ENCODE measurements at places on chromosomes 5 and 9. TPM values are rescaled to one million over a fixed set of nuclear protein-coding genes. Genes with fewer than 3 reads are reported as not detected.

Gene RNF180
- total RNA-seq: 4.9 TPM

Gene FAM120A
- total RNA-seq: 88.7 TPM

Gene STRBP
- total RNA-seq: 5.5 TPM

Gene APBA1
- total RNA-seq: 2.7 TPM

Gene SGCD
- total RNA-seq: 55.8 TPM

Gene LEAP2
- 0.92 TPM for total RNA-seq

Gene SLIT3
- 3.2 TPM for total RNA-seq

Gene POLE3
- 47.4 TPM for total RNA-seq

Gene ADAMTS16
- total RNA-seq: not detected

Gene DMRTA1
- total RNA-seq: 3.5 TPM

Gene PCA3
- total RNA-seq: 0.73 TPM

GRCh38 chr5:32428426-32428825, 16.1 kb downstream of the ZFR start:
- no peak for DNase-seq

DNA sequence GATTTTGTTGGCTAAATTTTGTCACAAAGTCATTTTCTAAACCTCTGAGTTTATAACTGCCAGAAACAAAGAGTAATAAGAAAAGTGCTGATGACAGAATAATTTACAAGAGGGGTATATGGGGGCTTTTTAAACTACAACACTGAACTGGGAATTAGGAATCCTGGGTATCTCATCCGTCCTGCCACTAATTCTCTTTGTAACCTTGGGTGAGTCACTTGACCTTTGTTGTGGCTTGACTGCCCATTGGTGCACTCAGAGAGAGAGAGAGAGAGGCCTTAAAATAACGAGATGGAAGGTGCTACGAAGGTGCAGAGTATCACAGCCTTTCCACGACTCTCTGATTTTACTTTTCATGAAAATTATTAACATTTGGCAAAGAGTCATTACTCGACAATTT, 130.3 kb upstream of the CNTLN start:
- DNase-seq: no peak

DNA sequence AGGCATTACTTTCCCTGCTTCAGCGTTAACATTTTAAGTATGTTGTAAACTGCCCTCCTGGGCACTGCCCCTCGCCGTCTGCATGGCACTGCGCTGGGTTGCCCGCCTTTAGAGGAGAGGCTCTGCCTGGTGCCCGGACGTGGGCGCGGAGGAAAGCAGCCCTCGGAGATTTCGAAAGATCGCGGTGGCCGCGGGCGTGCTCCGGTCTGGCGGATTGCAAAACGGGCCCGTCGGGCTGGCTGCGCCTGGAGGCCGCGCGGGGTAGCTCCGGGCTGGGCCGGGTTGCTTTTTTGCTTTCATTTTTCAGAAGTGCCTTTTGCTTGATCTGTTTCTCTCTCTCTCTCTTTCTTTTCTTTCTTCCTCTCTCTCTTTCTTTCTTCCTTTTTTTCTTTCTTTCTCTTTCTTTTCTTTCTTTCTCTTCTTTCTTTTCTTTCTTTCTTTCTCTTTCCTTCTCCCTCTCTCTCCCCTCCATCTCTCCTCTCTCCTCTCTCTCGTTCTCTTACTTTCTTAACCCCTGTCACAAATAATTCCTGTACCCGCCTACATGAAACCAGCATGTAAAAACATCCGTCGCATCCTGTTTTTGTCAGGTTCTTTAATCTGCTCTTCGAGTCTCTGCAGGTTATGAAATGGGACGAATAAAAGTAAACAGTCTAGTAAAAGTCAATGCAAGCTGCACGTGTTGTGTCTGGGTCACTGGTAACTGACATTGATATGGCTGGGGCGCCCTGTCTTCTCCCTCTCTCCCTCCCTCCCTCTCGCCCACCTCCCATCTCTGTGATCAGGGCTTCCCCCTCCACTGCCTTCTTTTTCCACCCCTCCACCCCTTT, 1.7 kb downstream of the FST start:
- peak; percentile 88 for DNase-seq

DNA sequence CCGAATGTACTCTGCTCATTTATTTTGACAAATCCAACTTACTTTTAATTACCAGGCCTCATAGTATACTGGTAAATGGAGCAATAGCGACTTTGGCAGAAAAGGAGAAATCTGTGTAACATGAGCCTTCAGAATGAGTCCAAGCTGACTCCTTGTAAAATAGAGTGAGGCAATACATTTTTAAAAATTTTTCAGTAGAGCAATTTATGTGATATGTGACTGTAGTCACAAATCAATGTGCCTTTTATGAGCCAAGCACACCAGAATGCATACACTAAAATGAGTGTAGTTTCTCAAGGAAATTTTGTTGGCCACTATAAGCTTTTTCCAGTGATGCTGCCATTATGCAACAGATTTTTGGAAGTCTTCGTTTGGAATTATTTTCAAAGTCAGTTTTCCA, 73.8 kb downstream of the SNCAIP start:
- peak; percentile 38 for DNase-seq

- DNase-seq: no peak
These were observed 542.0 kb upstream of the TRPC7 start for GRCh38 chr5:136907371-136907770.

DNA sequence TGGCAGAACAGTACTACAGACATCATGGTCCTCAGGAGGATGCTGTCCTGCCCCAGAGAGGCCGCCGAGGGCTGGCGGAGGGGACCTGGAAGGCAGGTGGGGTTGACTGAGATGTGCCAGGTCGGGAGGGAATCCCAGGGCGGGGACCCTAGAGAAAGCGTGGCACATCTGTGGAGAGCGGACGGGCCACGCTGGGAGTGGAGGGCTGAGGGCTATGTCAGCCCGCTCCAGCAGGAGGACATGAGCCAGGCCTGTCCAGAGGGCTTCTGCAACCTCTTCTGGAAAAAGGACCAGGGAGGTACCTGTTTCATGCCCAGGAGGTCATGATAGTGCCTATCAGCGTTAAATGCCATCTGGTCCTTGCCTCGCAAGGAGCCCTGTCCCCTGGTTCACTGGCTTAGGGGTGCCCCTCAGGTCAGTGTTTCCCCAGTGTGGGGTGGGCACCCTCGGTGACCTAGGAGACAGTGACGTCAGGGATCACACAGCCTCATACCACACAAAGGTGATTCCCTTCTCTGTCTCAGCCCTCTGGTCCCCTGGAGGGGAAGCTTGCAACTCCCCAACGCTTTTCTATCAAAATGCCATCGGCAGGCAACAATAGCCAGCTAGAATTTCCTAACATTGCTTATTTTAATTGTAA, 103.6 kb upstream of the IER5L start:
- no peak for DNase-seq

DNA sequence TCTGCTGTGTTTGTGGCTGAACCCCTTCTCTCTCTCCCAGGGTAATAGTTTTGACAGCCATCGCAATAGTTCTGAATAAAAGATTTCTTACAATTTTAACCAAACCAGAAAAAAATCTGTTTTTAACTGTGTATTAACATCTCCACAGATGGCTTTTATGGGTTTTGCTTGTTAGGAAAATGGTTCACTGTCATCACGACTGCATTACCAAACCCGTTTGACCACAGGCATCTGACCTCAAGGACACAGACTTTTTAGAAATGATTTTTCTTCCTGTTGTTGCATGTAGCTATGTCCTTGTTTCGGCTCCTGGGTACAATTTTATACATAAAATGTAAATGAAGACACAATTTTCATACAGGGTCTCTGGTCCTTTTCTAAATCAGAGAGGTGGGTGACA, 316.1 kb downstream of the IRX1 start:
- DNase-seq: no peak

DNA sequence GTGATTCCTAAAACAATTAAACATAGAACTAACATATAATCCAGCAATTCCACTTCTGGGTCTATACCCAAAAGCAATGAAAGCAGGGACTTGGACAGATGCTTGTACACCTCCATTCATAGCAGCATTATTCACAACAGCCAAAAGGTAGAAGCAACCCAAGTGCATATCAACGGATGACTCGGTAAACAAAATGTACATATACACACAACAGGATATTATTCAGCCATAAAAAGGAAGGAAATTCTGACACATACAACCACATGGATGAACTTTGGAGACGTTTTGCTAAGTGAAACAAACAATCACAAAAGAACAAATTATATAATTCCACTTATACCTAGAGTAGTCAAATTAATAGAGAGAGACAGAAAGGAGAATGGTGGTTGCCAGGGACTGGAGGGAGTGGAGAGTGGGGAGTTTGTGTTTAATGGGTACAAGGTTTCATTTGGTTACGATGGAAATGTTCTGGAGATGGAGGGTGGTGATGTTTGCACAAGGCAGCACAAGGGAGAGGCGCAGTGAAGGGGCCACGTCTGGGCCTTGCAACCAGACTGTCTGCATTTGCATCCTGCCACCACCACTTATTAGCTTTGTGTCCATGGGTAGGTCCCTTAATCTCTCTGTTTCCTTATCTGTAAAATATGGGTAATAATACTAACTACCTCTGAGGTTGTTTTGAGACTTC, 36.3 kb upstream of the RLN1 start:
- DNase-seq: no peak

DNA sequence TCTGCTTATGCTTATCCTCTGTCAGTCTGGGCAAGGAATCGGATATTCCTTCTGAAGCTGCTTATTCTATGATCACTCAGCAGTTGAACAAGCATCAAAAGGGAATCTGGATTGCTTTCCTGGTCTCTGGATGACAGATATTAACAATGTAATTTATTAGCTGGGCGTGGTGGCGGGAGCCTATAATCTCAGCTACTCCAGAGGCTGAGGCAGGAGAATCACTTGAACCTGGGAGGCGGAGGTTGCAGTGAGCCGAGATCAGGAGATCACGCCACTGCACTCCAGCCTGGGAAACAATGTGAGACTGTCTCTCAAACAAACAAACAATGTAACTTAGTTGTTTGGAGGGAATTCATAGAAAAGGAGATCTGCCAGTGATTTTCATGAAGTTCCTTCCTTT, 45.4 kb downstream of the DMRT1 start:
- no peak for DNase-seq

DNA sequence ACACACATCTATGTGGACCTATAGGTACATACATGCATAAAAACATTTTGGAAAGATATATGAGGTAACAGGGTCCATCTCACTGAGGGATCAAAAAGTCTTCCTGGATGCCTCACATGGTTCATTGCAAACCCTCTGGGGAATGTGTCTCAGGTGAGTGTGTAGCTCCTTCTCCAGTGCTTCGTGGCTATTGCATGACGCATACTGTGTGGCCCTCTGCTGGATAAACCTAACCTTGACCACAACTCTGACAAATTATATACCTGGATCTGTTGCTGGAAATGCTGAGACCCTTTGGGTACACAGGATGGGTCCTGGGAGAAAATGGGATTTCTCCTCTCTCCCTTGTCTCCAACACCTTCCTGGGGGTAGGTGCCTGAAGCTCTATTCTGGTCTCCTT, 91.9 kb downstream of the JAKMIP2 start:
- peak; percentile 62 for DNase-seq

DNA sequence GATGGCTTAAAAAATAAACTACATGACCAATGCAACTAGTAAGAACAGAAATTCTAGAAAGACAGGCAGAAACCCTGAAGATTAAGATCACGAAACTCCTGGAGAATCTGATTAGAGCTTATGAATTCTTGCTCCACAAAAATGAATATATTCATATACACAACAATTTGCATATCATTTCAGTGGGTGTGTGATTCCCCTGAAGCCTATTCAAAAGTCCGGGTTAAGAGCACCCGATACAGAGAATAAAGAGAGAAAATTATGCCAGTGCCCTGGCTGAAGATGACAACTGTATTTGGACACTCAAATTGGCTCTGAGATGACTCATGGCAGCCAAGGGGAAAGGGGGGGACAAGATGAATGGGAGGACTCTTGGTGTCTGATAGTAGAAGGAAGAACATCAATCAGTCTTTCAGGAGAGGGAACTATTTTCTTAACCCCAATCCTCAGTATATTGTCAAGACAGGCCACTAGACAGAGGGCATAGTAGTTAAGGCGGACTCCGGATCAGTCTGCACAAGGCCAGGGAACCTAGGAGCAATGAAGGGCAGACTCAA, 6.0 kb downstream of the TMOD1 start:
- DNase-seq: no peak

DNA sequence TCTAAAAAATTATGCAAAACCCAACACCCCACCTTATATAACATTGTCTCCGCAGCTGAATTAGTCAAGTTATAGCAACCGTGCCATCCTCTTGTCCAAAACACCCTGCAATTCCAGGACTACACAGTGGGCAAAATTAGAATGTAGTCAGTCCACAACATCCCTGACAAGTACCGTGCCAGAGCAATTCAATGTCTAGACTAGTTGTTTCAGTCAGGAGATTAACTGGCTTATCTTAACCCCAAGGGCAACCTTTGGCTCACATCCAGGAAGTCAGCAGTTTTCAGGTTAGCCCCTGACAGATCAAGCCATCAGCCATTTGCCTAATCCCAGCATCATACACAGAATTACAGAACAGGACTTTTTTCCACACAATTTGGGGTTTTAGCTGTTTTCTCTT, 240.8 kb upstream of the TMEM161B start:
- peak; percentile 5 for DNase-seq

DNA sequence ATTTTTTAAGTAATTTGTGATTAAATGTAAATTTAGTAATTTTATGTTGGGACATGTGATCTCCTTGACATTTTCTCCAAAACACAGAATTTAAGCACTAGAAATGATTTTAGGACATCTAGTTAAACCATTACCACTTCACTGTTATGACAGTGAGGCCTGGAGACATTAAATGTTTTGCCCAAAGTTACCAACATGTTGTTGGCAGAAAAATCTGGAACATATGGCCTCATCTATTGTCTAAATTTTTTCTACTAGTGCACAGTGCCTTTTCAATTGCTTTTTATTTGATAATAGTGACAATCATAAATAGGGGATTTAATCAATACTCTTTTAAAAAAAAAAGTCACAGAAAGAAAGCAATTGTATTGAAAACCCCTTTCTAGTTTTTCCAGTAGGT, 45.6 kb downstream of the PIK3R1 start:
- DNase-seq: no peak

GRCh38 chr9:107905308-107906020, 415.9 kb upstream of the KLF4 start:
- DNase-seq: peak; percentile 36

GRCh38 chr9:89690334-89690912, 85.6 kb downstream of the GADD45G start:
- DNase-seq: no peak

- peak; percentile 34 for DNase-seq
These were observed 4.6 kb upstream of the PRDM12 start for GRCh38 chr9:130659699-130660248.

- DNase-seq: peak; percentile 31
These were observed 1.1 kb upstream of the FAM78A start for GRCh38 chr9:131277287-131277909.

All from stomach (tissue), 19 donors.